ENCODE measurements at places on chromosomes 3 and 15. TPM values are rescaled to one million over a fixed set of nuclear protein-coding genes. Genes with fewer than 3 reads are reported as not detected.

TM6SF1 gene
- total RNA-seq: 1.6 TPM

SLC24A5 gene
- total RNA-seq: not detected

UBA3 gene
- total RNA-seq: 74.3 TPM

LRRC15 gene
- not detected for total RNA-seq

MUSTN1 gene
- total RNA-seq: 0.91 TPM
